ENCODE measurements at places on chromosomes 6 and 20. TPM values are rescaled to one million over a fixed set of nuclear protein-coding genes. Genes with fewer than 3 reads are reported as not detected.

Gene TFAP2C
- total RNA-seq: 13.4 TPM

Gene FERMT1
- total RNA-seq: 15.8 TPM

Gene BCAS1
- 0.41 TPM for total RNA-seq

Gene STXBP5
- total RNA-seq: 18.3 TPM

Gene ACTL10
- not detected for total RNA-seq

Gene BCAS4
- total RNA-seq: 26.5 TPM

Gene ZC2HC1B
- not detected for total RNA-seq

Gene SRMS
- 0.16 TPM for total RNA-seq

Gene LAMA5
- 260 TPM for total RNA-seq
